AG08395 (cell line): ENCODE measurements at places on chromosomes 13 and 19.

- peak; percentile 6 for DNase-seq
Observed at GRCh38 chr13:59700281-59700680, 463.4 kb downstream of the DIAPH3 start.

DNA sequence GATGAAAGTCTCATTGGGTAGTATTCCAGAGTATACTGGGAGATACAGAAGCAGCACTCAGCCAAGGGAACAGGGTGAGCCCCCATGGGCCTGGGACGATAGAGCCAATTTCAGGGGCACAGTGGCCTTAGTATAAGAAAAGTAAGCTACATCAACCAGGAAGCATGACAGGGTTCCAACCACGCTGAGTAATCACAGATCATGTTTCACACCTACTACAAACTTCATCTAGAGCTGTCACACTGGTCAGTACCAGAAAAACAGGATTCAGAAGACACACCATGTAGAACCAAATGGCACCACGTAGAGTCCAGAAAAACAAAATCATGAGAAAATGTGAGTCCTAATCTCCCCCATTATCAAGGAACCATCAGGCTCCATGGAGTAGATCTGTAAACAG is 1292.4 kb upstream of the MIR17HG start:
- DNase-seq: no peak

GRCh38 chr13:79360095-79360494 is 46.0 kb downstream of the RBM26 start:
- DNase-seq: no peak

- DNase-seq: no peak
Observed at GRCh38 chr19:3684817-3685410, 15.4 kb downstream of the PIP5K1C start.
